ENCODE measurements at places on chromosomes 1 and 21.

GRCh38 chr1:85148524-85149250 lies 52.1 kb downstream of the SYDE2 start:
- peak; percentile 39 for DNase-seq

- peak; percentile 57 for DNase-seq
Measured at GRCh38 chr1:89547563-89548116, 23.0 kb downstream of the LRRC8B start.

DNA sequence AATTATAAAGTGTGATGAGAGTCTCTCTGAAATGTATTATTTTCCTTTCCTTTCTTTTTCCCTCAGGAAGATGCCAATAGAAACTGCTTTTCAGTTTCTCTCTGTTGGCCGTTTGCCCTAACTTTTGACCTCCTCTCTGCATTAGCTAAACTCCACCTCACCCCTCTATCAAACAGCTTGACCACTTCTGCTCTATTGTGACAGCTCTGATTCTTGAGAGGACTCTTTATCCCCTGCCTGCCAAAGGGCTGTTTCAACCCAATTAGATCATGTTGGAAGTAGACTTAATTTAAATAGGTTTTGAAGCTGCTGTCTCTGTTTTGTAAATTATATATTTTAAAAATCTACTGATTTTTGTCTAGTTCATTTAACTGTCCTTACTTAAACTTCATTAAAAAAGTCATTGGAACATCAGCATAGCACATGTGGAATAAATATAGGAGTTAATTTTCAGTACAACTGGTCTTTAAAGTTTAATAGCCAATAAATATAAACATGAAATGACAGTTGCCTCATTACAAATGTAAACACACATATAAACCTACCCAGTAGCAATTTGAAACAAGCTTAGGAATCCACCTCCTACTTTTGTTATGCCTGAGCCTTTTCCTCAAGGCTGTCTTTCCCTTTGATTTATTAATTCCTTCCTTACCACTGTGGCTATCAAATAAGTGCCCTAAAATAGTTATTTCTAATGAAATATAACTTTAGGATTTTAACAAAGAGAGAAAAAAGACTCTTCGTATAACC lies 152.0 kb downstream of the CHRM3 start:
- no peak for DNase-seq

- DNase-seq, result no peak
Measured at GRCh38 chr1:208683141-208683540, 439.0 kb upstream of the PLXNA2 start.

- DNase-seq, result no peak
Measured at GRCh38 chr1:30469426-30469825, 254.0 kb downstream of the MATN1 start.

DNA sequence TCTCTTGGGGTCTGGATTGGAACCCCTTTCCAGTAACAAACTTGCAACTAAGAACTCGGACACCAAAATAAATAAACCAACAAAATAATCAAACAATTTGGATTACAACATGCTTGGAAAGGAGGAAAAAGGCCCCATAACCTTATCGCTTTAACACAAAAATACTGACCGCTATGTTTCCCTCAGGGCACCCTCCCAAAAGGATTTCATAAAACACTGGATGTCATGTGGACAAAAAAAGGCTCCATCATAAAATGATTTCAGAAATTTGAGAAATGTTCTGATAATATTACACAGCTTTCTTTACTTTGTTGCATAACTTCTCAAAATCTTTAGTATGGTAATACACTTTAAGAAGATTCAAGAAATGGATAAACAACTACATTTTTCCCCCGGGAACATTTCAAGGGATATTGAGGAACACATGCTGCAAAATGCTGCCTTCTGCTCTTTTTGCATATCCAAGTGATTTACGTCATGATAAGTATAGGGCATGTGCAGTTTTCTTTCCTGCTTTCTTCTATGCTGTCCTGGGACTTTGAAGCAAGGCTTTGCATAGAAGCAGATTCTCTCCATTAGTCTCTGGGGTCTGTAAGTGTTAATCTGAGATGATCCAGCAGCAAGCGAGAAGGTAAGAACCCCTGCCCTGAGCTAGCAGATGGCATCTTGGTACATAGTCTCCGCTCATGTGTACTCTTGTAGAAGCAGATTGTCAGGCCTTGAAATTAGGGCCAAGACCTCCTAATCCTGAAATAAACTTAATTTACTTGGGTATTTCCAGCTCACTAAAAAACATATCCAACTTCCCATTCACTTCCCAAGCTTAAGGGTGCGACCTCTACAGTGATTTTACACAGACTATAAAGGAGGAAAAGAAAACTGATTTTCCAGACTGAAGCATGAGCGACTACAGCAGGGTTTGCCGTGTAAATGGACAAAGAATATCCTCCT lies 85.5 kb upstream of the KIAA0040 start:
- DNase-seq, result no peak

GRCh38 chr1:38000529-38001455 lies 4.5 kb downstream of the FHL3 start:
- DNase-seq, result peak; percentile 92

DNA sequence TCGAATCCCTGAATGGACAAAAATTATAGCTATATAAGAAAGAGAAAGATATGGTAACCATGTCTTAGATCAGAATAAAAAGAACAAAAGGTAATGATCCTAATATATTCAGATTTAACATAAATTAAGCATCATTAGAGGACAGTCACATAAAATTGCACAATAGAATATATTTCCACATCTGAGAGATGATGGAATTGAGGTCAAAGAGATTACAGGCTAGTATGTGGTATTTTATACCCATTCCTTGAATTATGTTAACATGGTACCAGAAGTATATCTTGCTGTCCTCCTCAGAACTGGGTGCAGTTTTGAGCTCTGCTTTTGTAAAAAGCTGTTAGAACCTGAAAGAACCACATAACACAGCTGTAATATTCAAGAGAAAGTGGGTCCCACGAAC lies 245.6 kb upstream of the HOOK1 start:
- no peak for DNase-seq

- no peak for DNase-seq
Measured at GRCh38 chr1:171715813-171716251, 26.0 kb downstream of the VAMP4 start.

GRCh38 chr21:35108887-35109286 lies 59.8 kb upstream of the RUNX1 start:
- DNase-seq, result no peak

GRCh38 chr1:161843156-161843555 lies 77.0 kb downstream of the ATF6 start:
- DNase-seq, result no peak

DNA sequence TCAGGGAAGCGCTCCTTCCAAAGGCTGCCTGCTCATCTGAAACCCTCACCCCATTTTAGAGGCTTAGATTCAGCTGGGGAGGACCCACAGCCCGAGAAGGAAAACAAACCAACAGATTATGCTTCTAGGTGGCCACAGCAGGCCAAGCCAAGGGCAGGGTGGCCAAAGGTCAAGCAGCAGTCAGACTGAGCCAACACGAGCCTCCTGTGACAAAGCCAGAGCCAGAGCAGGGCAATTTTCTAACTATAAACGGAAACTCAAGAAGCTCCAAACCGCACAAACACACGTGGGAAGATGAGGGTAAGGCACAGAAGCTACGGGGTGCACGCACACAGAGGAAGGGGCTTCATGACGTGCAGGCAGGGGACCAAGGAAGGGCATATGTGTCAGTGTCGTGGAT lies 64.1 kb downstream of the PLEKHA6 start:
- DNase-seq, result no peak

- DNase-seq, result no peak
Measured at GRCh38 chr1:2283371-2283990, 55.4 kb downstream of the SKI start.

- no peak for DNase-seq
Measured at GRCh38 chr1:19028110-19028509, 71.6 kb upstream of the IFFO2 start.
